ENCODE measurements at places on chromosomes 7 and 10. TPM values are rescaled to one million over a fixed set of nuclear protein-coding genes. Genes with fewer than 3 reads are reported as not detected.

TUBB8 gene
- total RNA-seq: not detected

WNT2 gene
- 0.97 TPM for total RNA-seq

SLC4A2 gene
- total RNA-seq: 92.3 TPM

UMAD1 gene
- 14.0 TPM for total RNA-seq

ATRNL1 gene
- 0.97 TPM for total RNA-seq

ZNF138 gene
- total RNA-seq: 6.1 TPM

CLRN3 gene
- not detected for total RNA-seq

PTN gene
- 7.7 TPM for total RNA-seq

ARHGAP22 gene
- total RNA-seq: 31.8 TPM

IL15RA gene
- 1.5 TPM for total RNA-seq

FAM221A gene
- 2.0 TPM for total RNA-seq

UPK3B gene
- total RNA-seq: not detected

PLAU gene
- total RNA-seq: 56.4 TPM

FAM25G gene
- not detected for total RNA-seq

TRIM50 gene
- total RNA-seq: not detected

OR6V1 gene
- total RNA-seq: not detected

USP6NL gene
- total RNA-seq: 7.7 TPM

FGL2 gene
- total RNA-seq: 0.30 TPM

JAKMIP3 gene
- 0.32 TPM for total RNA-seq

STEAP4 gene
- not detected for total RNA-seq

SPDYE11 gene
- total RNA-seq: not detected

GDF2 gene
- total RNA-seq: not detected

CALN1 gene
- under 0.01 TPM for total RNA-seq

LOXL4 gene
- 240 TPM for total RNA-seq

IFRD1 gene
- total RNA-seq: 78.0 TPM

Measured in smooth muscle cell of the umbilical artery (primary cell).